Ascending aorta (tissue), 2 donors: ENCODE measurements at places on chromosomes 6 and 20. TPM values are rescaled to one million over a fixed set of nuclear protein-coding genes. Genes with fewer than 3 reads are reported as not detected.

DNA sequence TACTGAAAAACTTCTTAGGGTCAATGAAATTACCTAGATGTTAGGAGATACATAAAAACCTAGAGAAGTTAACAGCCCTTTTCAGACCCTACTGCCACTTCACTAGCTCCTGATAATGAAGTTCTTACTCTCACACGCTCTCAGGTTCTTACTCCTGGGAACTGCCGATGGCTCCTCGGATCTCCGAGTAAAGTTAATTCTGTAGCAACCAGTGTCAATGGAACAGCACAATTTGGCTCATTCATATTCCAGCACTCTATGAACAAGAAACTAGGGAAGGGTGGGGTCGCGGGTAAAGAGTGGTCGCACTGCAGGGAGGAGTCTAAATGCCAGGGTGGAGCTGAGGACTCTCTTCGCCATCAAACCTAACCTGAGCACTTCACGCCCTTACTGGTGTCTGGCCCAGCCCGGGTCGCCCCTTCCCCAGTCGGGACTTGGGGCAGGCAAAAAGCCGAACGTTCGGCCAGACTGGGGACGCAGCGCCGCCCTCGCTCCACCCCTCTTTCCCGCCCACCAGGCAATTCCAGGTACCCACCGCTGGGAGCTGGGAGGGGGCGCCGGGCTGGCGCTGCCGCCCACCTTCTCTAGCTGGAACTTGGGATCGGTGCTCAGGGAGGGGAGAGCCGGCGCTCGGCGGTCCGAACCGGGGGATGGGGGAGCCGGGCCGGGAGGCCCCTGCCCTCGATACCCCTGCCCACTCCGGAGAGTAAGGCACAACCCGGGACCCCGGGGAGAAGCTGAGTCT lies 744 bp downstream of the RAB23 start:
- no peaks in the 10 kb centered on the region for H3K36me3 ChIP-seq
- peak overlapping the region; percentile 93 for H3K27ac ChIP-seq
- H3K4me1 ChIP-seq: peaks cover 6% of the 10 kb centered on the region
- peak; percentile 11 for DNase-seq
- peak overlapping the region; percentile 88 for H3K4me3 ChIP-seq

GRCh38 chr6:33716379-33716778 lies 4.9 kb upstream of the UQCC2 start:
- H3K27me3 ChIP-seq: no peaks in the 10 kb centered on the region
- no peaks in the 10 kb centered on the region for H3K36me3 ChIP-seq
- no peak overlapping the region for H3K27ac ChIP-seq
- H3K4me1 ChIP-seq: peaks cover 6% of the 10 kb centered on the region
- no peak overlapping the region for H3K4me3 ChIP-seq

The GJA1 gene
- total RNA-seq: 85.0 TPM

DNA sequence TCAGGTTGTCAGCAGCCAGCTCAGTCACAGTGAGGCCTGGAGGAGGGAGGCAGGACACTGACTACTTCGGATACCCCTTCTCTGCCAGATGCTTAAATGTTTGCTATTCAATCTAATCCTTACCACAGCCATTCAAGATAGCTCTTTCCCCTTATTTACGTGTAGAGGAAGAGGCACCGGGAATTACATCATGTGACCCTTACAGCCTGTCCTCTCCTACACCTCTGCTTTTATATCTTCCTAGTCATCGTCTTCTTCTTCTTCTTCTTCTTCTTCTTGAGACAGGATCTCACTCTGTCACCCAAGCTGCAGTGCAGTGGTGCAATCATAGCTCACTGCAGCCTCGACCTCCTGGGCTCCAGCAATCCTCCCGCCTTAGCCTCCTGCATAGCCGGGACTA lies 148.1 kb upstream of the NEDD9 start:
- no peak overlapping the region for H3K27ac ChIP-seq
- H3K4me3 ChIP-seq: no peak overlapping the region
- H3K36me3 ChIP-seq: no peaks in the 10 kb centered on the region
- H3K27me3 ChIP-seq: no peaks in the 10 kb centered on the region
- no peaks in the 10 kb centered on the region for H3K4me1 ChIP-seq
